ENCODE measurements at places on chromosomes 13 and 19.
A peak's percentile ranks its signal among the peaks of the same experiment; 100 is the strongest.

DNA sequence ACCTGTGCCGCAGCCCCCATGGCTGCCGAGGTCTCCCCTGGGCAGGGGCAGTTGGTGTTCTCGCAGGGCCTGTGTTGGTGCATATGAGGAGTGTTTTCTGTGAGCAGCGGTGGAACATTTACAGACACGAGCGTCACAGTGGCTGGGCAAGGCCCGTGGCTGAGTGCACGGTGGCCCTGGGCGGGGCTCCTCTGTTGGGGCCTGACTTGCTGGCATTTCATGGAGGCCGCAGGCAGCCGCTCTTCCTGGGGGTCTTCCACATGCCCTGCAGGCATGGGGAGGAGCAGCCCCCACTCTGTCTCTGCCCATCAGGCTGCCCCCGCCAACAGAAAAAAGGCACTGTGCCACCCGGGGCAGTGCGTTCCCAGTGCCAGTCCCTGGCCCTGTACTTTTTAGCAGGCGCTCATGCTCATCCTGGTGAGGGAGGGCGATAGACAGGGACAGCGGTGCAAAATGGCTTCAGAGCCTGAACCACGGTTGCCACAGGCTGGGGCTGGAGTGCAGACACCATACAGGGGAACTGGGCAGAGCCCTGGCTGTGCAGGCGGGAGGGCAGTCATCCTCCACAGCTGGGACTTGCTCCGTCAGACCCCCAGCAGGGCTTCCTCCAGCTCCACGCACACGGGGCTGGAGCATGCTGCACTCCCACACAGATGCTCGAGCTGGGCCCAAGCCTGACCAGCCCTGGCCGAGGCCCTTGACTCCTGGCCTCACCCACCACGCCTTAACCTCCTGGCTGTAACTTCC, 23.5 kb downstream of the TFDP1 start:
- DNase-seq: no peak

DNA sequence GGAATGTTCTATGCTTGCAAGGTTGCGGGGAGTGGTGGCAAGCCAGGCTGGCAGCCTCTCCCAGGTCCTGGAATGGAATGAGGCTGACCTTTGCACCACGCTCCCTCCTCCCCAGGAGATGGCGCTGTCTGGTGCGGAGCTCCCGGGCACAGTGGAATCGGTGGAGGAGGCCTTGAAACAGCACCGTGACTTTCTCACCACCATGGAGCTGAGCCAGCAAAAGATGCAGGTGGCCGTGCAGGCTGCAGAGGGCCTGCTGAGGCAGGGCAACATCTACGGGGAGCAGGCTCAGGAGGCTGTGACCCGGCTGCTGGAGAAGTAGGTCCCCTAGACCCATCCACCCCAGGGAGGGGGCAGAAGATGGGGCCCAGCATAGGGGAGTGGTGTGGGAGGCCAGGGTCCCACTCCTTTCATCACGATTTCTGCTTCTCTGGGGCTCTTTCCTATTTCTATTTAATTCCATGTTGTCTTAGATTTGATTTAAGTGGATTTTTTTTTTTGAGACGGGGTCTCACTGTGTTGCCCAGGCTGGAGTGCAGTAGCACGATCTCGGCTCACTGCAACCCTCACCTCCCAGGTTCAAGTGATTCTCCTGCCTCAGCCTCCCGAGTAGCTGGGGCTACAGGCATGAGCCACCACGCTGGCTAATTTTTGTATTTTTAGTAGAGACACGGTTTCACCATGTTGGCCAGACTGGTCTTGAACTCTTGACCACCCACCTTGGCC, 53.2 kb upstream of the SHKBP1 start:
- DNase-seq: peak; percentile 17

DNA sequence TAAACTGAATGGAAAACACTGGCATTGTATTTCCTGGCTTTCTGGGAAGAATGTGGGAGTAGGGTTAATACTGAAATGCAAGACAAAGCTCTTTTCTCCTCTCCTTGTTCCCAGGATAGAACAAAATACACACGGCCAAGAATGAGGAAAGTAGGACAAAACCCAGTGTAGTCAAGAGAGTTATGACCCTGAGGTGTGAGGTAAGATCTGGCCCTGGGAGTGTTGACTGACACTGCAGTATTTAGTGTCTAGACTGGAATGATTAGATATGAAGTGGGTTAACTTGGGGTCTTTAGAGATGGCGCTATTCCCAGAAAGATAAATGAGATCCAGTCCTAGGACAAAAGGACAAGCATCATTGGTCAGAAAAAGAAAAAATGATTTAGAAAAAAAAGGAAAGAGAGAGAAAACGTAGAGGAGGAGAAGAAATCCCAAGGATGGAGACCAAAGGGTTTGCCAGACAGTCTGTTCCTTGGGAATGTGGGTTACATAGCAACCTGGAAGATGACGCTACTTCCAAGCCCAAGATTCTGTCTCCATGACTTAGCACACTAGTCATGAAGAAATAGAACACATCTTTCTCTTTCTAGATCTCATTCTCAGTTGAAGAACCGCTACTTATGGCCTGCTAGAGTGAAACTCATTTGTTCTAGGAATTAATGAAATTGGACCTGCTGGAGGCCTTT, 543.6 kb upstream of the GPC6 start:
- no peak for DNase-seq

DNA sequence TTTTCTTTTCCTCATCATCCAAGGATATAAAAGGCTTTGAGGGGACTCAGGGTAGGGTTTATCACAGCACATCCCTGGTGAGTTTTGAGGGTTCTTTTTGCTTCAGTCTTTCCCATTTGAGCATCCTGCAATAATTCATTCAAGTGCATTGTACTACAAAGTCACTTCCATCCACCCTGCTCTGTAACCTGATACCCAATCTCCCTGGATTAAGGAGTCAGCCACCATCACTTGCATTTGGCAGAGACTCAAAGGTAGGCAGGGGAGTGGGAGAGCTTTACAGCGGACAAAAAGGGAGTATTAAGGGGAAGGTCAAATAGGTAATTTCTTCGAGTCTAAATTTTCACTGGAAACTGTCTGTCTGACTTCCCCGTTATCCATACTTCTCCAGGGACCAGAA, 216.1 kb upstream of the TMTC4 start:
- no peak for DNase-seq

GRCh38 chr13:52782471-52783448, 43.1 kb upstream of the CNMD start:
- no peak for DNase-seq

DNA sequence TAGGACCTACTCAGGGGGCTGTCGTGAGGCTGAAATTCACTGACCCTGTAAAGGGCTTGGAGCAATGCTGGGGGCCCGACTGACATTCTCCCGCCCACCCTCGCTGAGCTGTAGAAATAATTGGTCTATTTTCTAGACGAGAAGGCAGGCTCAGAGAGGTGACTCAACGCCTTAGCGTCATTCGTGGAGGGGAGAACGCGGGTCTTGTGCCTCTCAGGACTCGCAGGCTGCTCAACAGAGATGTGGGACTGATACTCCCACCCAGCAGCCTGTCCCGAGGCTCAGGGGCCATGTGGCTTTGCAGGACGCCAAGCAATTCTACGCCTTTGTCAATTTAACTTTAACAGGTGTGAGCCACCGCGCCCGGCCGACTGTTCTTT, 23.6 kb upstream of the ASPDH start:
- no peak for DNase-seq

GRCh38 chr19:7509625-7510024, 6.3 kb upstream of the ZNF358 start:
- no peak for DNase-seq

GRCh38 chr19:47699360-47699917, 13.8 kb upstream of the EHD2 start:
- DNase-seq: peak; percentile 60

DNA sequence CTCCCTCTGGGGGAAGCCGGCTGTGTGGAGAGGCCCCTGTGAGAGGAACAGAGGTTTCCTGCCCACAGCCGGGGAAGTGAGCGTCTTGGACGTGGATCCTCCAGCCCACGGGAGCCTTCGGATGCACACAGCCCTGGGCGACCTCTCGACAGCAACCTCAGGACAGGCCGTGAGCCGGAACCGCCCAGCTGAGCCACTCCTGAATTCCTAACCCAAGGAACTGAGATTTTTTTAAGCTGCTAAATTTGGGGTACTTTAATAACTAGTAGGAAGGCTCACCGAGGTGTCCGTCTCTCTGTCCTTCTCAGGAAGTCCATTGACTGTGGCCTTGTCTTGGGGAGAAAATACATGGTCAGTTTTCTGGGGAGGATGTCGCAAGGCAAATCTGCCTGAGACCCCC, 9.1 kb downstream of the LAIR1 start:
- DNase-seq: no peak

DNA sequence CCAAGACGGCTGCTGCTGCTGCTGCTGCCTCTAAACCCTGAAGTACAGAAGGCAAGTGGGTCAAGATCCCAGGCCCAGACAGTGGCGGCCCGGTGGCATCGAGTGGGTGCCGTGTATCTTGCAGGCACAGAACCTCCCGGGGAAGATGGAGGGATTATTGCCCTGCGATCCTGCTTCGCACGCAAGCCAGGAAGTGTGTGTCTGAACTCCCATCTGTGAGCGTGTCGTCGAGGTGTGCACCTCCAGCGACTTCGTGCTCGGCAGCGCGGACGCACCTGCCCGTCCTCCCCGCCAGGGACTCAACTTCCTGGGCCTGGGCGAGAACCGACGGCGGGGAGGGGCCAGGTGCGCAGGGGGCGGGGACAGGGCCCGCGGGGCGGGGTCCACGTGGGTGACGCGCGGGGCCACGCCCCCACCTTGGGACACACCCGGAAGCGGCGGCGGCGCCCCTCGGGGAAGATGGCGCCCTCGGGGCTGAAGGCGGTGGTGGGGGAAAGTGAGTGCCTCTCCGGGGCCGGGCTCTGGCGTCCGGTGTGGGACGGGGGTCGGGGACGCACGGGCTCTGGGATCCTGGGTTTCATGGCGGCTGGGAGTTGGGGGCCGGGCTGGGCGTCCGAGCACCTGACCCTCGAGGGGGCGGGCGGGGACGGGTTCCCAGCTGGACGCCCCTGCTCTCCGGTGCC, at the start of gene STXBP2:
STXBP2 (plus strand) TSS at position 420 of the 683 bp plus-strand sequence; CDS start at position 460, 40 bp downstream.
- peak; percentile 85 for DNase-seq

DNA sequence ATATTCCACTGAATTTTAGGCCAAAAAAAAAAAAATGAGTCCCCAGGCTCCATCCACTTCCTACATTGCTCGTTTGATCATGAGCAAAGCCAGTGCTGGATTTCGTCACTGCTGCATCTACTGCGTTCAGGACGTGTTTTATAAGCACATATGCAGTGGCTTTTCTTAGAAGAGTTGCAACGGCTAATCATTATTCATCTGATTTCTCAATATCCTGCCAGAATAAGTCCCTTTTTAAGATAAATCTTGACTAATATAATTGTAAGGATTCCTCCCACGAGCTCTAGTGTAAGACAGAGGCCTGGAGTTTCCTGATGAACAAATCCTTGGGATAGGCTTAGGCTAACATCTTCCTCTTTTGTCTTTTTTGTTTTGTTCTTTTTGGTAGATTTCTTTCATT, 19.5 kb downstream of the FAM124A start:
- DNase-seq: no peak

DNA sequence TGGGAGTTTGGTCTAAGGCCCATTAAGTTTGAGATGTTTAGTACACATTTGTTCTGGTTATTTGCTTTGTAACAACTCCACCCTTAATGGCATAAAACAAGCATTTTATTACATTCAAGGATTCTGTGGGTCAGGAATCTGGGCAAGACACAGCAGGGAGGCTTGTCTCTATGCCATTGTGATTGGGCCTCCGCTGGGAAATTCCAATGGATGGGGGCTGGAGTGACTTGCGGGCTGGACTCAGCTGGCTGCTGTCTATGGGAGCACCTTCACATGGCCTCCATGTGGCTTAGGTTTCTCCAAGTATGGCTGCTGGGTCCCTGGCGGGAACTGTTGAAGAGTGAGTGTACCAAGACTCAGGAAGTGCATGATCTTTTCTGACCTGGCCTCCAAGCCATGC, 159.0 kb downstream of the PAN3 start:
- DNase-seq: no peak

- no peak for DNase-seq
These were observed 9.8 kb downstream of the MEDAG start for GRCh38 chr13:30915691-30916541.

DNA sequence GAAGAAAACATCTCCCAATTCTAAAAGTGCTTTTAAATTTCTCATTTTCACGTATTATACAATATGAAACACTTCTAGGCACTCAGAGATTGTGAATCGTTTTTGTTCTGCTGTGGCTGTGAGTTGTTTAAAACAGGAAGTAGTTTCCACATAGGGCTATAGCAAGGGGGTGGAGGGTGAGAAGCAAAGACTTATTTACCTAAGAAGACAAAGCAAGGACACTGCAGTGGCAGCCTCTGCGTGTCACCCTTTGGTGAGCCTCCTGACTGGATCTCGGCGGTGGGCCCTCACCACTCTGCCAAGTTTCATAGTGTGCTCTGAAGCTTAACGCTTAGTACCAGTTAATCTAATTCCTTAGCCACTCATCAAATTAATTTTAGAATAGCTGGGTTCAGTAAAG, 56.8 kb downstream of the TNFSF13B start:
- DNase-seq: no peak

DNA sequence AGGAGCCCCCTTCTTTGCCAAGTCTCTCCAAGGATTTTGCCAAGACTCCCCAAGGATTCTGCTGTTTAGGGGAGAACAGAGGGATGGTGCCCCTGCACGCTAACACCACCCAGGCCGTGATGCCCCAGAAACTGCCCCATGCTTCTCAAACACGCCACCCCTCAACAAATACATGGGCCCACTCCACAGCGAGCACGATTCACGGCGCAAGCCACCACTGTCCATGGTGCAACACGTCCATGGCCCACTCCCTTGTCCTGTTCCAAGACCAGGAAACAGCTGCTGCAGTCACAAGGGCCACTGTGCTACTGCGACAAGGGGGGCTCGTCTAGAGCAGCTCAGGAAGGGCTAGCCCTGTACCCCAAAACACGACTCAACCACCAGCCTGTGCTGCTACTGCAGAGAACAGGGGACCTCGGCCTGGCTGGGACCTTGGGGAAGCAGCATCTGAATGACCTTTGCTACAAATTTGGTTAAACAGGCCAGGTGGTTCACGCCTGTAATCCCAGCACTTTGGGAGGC, 36.5 kb upstream of the ISYNA1 start:
- no peak for DNase-seq

DNA sequence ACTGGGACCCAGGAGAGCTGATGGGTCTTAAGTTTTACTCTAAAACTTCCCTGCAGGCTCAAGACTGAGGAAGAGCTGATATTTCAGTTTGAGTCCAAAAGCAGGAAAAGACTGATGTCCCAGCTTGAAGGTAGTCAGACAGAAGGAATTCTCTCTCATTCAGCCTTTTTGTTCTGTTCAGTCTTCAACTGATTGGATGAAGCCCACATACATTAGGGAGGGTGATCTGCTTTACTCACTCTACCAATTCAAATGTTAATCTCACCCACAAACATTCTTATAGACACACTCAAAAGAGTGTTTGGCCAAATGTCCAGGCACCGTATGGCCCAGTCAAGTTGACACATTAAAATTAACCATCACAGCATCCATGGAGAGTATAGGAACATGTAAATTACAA, 173.5 kb downstream of the KCNRG start:
- no peak for DNase-seq

Measured in stimulated activated CD4-positive, alpha-beta T cell treated with anti-CD3 and anti-CD28 coated beads, TNF-alpha, amount 100 ng/mL, for 48 hours (primary cell).